ENCODE measurements at places on chromosomes 7 and 10.

DNA sequence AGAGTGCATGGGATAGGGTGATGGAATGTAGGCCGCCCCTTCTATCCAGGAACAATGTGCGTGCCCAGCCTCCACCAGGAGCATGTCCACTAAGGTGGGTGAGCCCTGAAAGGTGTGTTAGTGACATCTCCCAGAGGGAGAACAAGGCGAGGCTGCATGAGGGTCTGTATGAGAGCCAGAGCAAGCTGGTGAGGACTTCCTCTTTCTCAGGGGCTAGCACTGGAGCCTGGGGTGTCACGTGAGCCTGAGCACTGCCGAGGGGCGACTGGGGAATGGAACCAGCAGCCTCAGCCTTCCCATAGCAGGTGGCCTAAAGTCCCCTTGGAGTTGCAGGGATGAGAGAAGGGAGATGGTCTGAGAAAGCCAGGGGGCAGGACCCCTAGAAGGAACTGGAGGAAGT, 156.3 kb upstream of the COBL start:
- no peak for DNase-seq

DNA sequence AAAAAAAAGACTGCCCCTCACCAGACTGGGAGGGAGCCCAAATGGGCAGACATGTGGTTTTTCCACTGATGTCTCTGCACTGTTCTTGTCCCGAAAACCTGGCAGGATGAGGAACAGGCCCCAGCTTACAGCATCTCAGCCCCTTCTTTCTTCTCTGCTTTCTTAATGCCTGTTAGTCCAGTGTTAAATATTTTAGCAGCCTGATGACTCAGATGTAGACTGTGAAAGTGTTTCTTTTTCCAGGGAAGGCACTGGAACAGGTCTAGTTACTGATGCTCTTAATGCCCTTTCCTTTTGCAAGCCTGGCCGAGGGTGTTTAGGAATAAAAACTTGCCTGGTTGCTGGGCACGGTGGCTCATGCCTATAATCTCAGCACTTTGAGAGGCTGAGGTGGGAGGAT, 107.7 kb downstream of the TACC2 start:
- DNase-seq = no peak

DNA sequence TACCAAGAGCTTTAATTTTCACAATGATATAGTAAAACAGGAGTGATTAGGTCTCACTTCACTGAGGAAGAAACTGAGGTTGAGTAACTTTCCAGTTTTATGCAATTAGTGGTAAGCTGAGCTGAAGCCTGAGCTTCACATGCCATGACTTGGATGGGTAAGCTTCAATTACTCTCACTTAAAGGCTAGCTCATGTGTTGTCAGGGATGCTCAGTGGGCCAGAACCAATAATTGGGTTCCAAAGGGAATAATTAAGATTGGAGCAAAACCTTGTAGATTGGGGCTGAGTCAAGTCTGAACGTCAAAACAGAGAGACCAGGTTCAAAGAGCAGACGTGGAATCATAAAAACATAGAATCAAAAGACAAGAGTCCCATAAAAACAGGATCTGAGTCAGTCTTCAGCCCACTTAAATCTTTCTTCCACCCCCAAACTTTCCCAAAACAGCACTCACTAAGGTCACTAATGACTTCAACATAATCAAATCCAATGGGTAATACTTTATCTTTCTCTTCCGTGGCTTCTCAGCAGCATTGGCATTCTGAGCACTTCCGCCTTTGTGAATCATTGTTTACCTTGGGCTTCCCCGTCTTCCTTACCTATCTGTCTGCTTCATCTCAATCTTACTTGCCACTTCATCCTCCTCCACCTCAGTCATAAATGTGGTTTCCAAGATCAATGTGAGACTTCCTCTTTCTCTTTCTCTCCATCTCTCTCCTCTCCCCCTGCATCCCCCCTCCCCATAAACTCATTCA, 23.0 kb upstream of the EGFR start:
- DNase-seq = no peak

- DNase-seq = no peak
Measured at GRCh38 chr7:105493923-105494315, 28.2 kb downstream of the PUS7 start.

GRCh38 chr7:117993377-117994003, 120.2 kb upstream of the CTTNBP2 start:
- no peak for DNase-seq

Measured in esophagus squamous epithelium (tissue), 5 donors.